ENCODE measurements at places on chromosomes 5 and 9.

GRCh38 chr9:97562542-97562941 is 61.1 kb downstream of the TMOD1 start:
- no peak for DNase-seq

GRCh38 chr9:86983620-86984259 is 36.4 kb upstream of the GAS1 start:
- peak; percentile 38 for DNase-seq

DNA sequence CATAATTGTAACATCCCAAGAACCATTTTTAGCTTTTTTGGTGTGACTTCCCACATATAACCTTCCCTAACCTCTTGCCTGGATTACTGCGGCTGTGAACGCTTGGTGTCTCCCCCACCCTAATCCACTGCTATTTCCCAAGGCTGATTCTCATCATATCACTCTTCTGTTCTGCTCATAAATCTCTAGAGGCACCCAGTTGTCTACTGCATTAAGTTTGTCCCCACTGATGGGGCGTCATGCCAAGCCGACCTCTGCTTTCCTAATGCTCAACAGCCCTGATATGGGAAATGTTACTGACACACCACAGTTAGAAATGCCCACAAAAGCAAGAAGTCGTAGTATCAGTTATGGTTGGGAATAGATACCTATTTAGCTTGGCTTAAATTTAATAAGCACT is 24.4 kb downstream of the NPR3 start:
- DNase-seq, result no peak

DNA sequence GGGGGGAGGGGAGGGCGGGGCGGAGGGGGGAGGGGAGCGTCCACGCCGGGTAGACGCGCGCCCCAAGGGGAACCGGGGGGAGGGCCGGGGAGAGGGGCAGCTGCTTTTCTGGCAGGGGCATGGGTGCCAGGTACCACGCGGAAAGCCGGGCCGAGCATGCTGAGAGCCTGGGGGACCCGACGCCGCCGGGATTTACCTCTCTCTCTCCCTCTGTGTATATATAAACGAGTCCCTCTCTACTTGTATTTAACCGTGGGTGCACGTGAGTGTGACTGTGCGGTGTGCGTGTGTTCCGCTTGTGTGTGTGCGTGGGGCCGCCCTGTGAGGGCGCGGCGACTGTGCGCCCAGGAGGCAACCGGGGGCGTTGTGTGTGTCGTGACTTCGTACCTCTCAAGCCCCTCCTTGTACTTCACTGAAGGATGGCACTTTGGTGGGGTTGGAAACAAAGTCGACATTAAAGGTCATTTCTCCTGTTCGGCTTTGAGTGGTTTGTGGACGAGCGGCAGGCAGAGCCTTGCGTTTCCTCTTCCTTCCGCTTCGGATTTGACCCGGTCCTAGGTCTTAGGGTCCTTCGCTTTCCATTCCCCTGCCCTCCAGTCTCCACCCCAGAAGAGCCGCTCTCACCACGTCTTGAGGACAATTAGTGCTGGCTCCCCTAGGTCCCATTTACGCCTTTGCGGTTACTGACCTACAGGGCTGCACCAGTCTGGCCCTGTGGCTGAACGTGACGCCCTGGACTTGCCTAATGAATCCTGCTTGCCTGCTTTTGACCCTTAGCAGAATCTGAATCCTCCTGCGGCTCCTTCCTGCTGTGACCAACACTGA is 36.2 kb upstream of the TTC1 start:
- DNase-seq, result no peak
